MV-4-11 (cell line): ENCODE measurements at places on chromosomes 11 and 22.
A peak's percentile ranks its signal among the peaks of the same experiment; 100 is the strongest.

GRCh38 chr11:65861165-65861505, 902 bp downstream of the MUS81 start:
- DNase-seq = no peak

DNA sequence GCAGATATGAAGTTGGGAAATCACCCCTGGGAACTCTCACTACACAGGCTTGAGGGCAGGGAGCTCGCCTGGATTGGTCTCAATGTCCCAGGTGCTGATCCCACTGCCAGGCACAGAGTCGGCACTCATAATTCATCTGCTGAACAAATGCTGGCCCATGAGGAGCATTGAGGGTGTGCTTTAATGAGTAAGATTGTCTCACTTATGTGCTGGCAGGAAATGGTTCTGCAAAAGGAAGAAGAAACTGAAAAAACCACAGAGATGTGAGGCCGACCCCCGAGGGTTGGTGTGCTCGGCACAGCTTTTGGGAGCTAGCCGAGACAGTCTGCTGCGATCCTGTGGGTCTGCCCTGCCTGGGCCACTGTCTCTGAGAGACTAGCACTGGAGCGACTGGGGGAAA, 9.4 kb downstream of the PLAAT2 start:
- peak; percentile 47 for DNase-seq

DNA sequence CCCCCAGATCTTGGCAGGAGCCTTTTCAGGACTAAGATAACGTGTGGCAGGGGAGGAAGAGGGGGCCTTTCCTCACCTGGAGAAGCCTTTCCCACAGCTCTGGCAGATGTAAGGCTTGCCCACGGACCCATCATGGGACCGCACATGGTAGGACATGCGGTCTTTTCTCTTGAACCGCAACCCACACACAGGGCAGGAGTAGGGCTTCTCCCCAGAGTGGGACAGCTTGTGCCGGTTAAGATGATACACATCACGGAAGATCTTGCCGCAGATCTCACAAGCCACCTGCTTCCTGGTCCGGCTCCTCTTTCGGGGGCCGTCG, 1.9 kb downstream of the PATZ1 start:
- DNase-seq = peak; percentile 21

- DNase-seq = no peak
These were observed 19.8 kb downstream of the MRGPRG start for GRCh38 chr11:3198815-3199214.

- DNase-seq = no peak
These were observed 883.3 kb downstream of the BRD1 start for GRCh38 chr22:48944433-48944750.

DNA sequence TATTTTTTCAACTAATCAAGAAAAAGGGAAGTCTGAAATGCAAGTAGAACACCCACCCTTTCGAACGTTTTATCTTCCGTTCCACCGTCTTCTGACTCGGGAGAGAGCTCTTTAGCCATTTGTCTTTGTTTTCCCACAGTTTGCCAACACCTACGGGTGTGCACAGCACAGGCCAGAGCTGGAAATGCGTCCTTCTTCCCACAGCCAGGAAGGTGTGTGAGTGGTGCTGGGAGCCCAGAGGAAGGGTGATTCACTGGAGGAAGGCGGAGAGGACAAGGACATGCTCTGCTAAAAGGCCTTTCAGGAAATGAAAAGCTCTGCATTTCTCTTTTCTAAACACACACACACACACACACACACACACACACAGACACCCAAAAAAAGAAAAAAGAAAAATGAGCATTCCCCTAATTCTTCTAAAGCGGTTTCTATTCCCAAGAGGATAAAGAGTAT, 18.5 kb downstream of the ENDOD1 start:
- DNase-seq = no peak

- DNase-seq = no peak
These were observed 203.7 kb upstream of the SORL1-AS1 start for GRCh38 chr11:121656328-121657090.

DNA sequence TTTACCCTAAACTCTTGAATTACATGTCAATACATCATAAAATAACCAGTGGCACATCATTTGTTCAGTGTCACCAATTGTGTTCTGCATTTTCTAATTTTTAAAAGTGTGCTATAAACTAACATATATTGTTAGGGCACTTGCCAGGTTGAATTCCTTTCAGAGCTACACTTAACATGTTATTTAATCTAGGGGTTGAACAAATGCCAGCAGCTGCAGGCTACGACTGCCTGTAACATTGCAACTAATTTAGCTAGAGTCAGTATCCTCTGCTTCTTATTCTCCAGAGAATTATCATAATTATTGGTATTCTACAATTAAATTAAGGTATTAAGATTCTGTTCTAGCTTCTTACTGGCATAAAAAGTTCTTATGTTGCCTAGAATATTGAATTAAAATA, 46.4 kb upstream of the ARHGAP42 start:
- no peak for DNase-seq
